Left lobe of liver (tissue), 2 donors: ENCODE measurements at places on chromosomes 1 and 21.
A peak's percentile ranks its signal among the peaks of the same experiment; 100 is the strongest.

- DNase-seq: no peak
Observed at GRCh38 chr1:231734417-231734816, 107.8 kb downstream of the DISC1 start.

DNA sequence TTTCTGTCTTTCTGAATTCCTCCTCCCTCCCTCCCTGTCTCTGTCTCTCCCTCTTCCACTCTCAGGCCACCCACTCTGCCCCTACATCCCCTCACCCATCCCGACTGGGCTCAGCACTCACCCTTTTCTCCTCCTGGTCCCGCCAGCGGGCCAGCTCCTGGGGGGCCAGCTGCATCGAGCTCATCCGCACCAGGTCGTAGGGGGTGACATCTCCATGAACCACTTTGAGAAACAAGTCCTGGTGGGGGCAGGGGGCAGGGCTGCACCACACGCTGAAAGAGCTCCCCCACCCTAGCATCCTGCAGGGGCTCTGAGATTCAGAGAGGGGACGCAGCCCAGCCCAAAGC is 17.8 kb downstream of the SPOCD1 start:
- DNase-seq: peak; percentile 33

GRCh38 chr21:33157303-33157702 is 72.4 kb upstream of the IFNAR2 start:
- no peak for DNase-seq

DNA sequence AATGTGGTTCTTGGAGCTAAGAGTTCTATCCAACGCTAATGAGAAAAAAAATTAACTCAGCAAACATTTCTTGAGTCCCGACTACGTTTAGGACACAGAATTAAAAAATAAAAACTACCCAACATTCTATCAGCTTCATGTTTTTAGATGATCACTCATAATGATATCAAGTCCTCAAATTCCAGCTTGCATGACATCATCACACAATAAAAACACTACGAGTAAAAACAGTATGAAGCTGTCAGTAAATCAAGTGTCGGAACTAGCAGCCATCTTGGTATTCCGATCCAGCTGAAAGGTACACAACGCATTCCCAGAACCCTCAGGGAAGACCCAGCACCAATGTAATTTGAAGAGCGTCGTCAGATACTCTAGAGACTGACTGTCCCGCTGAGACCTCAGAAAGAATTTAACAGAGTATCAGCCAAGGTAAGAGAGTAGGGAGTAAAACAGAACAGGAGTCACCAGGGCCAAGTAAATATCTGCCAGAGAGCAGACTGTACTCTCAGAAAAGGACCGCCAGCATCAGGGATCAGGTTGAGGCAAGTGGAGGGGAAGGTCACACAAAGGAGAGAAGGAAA is 57.0 kb downstream of the NRIP1 start:
- DNase-seq: no peak

- no peak for DNase-seq
Observed at GRCh38 chr1:90220941-90221693, 226.2 kb downstream of the ZNF326 start.

DNA sequence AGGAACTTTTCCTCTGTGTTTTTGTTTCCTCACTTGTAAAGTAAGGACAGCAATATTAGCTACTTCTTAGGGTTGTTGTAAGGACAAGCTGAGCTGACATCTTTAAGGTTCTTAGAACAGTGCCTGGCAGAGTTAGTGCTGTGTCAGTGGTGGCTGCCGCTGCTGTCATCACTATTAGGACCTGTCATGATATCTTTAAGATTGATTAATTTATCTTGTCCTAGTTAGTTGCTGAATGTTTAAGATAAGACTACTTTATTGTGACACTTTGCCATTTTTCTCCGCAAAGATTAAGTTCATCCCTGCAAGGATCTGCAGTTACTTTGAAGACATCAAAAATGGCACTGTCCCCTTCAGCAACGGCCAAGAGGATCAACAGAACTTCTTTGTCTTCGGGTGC is 40.1 kb upstream of the GPR88 start:
- DNase-seq: no peak

DNA sequence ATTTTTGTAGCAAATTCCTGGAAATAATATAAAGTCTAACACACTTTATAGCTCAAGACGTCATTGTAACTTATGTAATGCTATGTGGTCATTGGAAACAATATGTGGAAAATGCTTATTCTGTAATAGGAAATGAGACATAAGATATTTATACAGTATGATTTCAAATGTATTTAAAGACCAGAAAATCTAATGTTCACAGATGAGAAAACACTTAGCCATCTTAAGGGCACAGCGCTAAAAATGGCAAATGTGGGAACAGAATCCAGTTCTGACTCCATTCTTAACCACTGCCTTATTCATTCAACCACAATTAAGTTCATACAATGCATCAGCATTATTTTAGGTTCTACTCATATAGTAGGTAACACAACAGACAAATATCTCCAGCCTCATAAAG is 12.5 kb downstream of the CSDE1 start:
- no peak for DNase-seq

DNA sequence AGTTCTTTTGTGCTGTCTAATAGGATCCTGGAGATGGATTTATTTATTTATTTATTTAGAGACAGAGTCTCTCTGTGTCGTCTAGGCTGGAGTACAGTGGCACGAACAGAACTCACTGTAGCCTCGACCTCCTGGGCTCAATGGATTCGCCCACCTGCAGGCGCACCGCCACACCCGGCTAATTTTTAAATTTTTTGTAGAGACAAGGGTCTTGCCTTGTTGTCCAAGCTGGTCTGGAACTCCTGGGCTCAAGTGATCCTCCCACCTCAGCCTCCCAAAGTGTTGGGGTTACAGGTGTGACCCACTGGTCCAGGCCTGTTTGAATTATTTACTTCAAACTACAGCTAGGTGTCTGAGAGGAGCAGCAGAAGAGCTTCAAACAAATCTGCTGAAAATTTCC is 9.6 kb upstream of the SPEN start:
- DNase-seq: no peak

DNA sequence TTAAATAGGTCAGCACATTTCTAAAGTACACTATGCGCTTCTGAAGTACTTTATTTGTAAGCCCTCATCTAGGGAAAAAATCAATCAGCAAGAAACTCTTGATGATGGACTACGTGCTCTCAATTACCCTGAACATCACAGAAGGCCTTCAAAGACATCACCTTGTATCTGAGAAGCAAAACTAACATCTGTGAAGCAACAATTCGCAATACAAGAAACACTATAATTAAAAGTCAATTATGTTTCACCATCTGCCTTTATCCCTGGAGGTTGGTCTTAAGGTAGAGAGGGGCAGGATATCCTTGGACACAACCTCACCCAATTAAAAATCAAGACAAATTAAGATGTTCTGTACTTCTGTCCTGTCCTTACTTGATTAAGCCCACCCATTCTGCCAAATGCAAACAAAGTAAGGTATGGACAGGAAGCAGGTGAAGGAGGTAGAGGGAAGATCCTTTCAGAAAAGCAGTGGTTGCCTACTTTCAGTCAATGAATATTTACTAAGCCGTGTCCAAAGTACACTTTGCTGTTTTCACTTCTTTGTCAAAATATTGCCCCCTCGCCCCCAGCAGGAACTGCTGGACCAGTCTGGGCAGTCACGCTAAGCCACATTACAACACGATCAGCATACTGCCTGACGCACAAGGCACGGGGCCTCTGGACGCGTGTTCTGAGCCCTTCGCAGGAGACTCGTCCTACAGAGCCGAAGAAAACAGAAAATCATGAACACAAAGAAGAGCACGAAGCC is 887 bp downstream of the SLC19A2 start:
- DNase-seq: peak; percentile 75

GRCh38 chr1:12597792-12598191 is 20.2 kb downstream of the DHRS3 start:
- peak; percentile 72 for DNase-seq

- no peak for DNase-seq
Observed at GRCh38 chr21:43692949-43693348, 26.0 kb upstream of the PDXK start.

- no peak for DNase-seq
Observed at GRCh38 chr1:242523719-242524570, 552 bp downstream of the PLD5 start.

GRCh38 chr21:25557180-25557579 is 50.1 kb downstream of the MRPL39 start:
- DNase-seq: no peak

DNA sequence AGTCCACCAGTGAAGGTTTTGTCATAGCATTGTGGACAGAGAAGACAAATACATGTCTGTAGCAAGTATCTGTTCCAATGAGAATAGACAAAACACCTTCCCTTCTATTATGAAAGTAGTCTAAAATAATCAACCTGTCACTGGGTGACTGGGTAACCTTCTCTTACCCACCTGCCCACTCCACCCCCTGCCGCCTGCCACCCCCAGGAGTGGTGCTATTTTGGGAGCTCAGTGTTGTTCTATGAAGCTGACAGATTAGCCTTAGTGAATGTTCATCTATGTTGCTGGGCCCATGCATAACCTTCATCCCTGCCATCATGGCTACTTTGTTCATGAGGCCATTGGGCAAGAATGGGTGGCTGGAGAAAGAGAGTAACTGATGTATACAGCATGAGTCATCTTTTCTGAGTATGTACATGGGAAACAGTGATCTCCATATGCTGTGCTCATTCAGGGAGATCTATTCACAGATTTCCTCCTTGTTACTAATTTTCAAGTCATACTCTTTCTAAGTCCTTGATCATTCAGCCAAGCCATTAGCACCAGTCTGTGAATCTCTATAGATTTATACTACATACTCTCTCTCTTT is 24.8 kb downstream of the MARK1 start:
- no peak for DNase-seq

GRCh38 chr1:23449958-23450357 is 25.4 kb upstream of the TCEA3 start:
- no peak for DNase-seq

- DNase-seq: peak; percentile 94
Observed at GRCh38 chr1:44730741-44731512, at the start of gene RNU5D-1. TSS of gene RNU5D-1 (minus strand) at chr1:44731170.

GRCh38 chr1:49190138-49190537 is 413.4 kb upstream of the BEND5 start:
- no peak for DNase-seq

GRCh38 chr21:27366036-27366435 is 399.1 kb upstream of the ADAMTS5 start:
- no peak for DNase-seq
